ENCODE measurements at places on chromosomes 2 and 18.
A peak's percentile ranks its signal among the peaks of the same experiment; 100 is the strongest.

- DNase-seq, result peak; percentile 39
Measured at GRCh38 chr2:240586919-240587800, 626 bp downstream of the CAPN10 start.

DNA sequence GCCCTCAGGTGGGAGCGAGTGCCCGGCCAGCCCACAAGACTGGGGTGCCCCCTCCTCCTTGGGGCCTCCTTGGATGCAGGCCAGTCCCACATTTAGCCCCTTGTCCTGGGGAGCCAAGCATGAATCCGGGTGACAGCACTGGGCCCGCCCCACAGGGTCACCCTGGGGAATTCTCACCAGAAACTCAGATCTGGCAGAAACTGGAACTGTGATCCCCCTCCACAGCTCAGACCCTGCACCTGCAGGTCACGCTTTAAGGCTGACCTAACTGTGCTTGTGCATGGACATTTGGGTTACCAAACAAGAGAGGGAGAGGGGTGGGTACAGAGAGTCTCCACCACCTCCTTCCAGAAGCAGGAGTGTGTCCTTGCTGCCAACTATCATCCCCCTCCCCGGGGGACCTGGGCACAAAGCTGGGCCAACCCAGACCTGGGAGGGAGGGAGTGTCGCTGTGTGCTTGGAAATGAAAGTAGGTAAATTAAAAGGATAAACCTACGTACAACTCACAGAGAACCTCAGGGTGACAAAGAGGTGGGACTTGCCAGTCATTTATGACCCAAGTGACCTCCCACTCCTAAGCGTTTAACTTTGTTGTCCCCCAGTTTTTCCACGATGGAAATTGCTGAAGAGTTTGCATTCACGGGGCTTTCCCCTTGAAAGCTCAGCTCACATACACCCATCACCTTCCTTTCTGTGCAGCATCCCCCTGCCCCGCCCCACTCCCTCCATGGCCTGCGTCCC is 9.1 kb downstream of the ITM2C start:
- no peak for DNase-seq

DNA sequence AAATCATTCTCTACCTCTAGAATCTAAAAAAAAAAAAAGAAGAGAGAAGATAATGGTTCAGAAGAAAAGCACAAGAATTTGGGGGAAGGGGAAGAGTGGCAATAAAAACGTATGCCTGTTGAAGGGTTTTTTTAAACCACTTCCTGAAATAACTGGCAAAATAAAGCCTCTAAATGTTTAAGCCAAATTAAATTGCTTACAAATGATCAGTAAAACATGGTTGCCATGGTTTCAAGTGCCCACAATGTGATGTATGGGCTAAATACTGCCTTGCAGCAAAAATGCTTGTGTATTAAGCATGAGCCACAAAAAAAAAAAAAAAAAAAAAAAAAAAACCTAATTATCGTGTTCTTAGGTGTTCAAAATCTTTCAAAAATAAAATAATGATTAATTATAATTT is 60.8 kb downstream of the RBM43 start:
- no peak for DNase-seq

DNA sequence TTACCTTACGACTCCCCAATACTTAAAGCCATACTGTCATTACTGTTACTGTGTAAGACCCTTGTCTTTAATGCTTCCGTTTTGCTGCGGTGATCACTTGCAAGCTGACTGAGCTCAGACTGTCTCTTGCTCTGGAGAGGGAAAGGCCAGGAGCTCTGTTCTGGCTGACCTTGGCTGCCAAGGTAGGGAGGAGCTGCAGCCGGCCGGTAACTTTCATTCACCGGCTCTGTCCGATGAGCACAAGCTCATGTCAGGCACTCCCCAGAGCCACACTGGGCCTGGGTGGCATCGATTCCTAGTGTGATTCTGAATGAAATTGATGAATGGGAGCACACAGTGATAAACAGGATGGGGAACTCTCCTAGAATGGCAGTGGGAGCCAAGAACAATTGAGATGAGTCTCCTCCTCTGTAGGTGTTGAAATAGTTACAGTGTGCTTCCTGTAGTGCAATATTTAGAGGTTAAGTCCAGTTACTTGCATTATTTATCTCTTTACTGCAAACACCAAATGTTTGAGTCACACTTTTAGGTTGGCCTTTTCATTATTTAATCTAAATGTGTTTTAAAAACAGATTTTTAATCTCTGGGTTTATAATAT is 100.9 kb downstream of the ATP9B start:
- no peak for DNase-seq

DNA sequence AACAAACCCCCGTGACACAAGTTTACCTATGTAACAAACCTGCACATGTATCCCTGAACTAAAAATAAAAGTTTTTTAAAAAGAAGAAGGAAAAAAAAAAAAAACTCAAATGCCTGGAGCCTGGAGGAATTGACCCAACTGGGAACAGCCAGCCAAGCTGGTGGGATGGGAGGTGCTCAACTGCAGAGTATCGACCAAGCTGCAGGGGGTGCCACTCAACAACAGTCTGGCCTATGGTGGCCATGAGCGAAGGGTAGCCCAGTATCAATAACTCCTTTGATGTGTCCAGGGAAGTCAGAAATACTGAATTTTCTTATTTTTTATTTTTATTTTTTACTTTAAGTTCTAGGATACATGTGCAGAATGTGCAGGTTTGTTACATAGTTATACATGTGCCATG is 310.3 kb upstream of the DLGAP1 start:
- DNase-seq, result no peak

DNA sequence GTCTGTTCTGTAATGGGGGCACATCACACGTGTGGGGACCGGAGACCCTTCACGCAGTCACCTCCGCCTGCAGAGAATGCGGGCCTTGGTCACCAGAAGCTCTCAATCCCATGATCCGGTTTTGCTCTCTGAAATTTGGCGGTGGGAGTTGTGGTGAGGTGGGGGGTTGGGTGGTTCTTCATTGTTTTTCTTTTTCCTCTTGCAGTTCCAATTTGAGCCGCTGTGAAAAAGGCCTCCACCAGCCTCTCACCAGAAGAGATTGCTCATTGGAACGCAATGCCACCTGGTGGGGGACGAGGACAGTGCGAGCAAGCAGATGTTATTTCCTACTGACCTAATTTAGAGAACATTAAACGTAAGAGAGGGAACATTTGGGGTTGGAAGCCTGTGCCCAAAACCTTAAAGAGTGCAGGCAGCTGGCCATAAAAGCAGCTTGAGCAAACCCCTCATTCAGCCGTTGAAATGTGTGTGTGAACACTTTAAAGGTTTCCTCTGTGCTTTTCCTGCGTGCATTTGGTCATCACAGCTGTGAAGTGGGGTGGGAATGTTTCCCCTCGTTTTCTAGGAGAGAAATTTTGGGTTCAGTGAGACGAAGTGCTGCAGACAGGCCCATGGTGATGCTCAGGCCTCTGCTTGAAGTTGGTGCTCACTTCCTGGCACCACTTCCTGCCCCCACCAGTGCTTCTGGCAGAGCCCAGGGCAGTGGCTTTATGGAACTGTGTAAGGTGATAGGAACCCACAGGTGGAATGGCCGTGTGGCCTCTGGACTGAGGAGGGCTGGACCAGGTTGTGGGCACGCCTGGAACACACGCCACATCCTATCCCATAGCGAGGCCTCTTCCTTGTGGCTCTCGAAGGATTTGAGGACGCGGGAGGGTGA is 61.7 kb downstream of the ZCCHC2 start:
- DNase-seq, result peak; percentile 85

- no peak for DNase-seq
Measured at GRCh38 chr18:13530879-13531387, 195.4 kb downstream of the FAM210A start.

GRCh38 chr2:238346544-238346943 is 26.2 kb downstream of the TRAF3IP1 start:
- DNase-seq, result no peak

GRCh38 chr2:136021406-136021805 is 36.0 kb upstream of the DARS1 start:
- no peak for DNase-seq

GRCh38 chr2:233867993-233868532 is at the start of gene MSL3B:
Gene MSL3B (minus strand): TSS chr2:233868386.
- no peak for DNase-seq

GRCh38 chr18:46939337-46939963 is 22.0 kb downstream of the KATNAL2 start:
- no peak for DNase-seq

DNA sequence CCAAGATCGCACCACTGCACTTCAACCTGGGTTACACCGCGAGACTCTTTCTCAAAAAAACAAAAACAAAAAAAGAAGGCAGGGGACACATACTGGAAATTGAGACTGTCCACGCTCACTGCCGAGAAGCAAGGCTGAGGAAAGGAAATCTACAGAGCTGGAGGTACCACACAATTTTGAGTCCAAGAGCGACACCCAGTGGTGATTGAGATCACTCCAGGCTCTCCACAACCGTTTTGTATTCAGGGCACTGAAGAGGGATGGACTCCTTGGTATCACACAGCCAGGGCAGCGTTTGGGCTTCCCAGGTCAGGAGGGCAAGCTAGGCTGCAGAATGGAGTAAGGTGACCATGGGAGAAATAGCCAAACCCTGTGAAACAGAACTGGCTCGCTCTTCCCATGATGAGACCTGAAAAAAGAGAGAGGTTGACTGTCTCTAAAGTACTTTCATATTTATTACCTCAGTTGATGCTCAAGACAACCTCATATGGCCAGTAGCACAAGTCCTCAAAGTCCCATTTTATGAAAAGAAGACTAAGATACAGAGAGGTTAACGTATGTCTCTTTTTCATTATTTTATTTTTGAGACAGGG is 74.5 kb upstream of the YPEL5 start:
- DNase-seq, result peak; percentile 50

GRCh38 chr2:158806941-158807340 is 11.8 kb downstream of the DAPL1 start:
- DNase-seq, result no peak

DNA sequence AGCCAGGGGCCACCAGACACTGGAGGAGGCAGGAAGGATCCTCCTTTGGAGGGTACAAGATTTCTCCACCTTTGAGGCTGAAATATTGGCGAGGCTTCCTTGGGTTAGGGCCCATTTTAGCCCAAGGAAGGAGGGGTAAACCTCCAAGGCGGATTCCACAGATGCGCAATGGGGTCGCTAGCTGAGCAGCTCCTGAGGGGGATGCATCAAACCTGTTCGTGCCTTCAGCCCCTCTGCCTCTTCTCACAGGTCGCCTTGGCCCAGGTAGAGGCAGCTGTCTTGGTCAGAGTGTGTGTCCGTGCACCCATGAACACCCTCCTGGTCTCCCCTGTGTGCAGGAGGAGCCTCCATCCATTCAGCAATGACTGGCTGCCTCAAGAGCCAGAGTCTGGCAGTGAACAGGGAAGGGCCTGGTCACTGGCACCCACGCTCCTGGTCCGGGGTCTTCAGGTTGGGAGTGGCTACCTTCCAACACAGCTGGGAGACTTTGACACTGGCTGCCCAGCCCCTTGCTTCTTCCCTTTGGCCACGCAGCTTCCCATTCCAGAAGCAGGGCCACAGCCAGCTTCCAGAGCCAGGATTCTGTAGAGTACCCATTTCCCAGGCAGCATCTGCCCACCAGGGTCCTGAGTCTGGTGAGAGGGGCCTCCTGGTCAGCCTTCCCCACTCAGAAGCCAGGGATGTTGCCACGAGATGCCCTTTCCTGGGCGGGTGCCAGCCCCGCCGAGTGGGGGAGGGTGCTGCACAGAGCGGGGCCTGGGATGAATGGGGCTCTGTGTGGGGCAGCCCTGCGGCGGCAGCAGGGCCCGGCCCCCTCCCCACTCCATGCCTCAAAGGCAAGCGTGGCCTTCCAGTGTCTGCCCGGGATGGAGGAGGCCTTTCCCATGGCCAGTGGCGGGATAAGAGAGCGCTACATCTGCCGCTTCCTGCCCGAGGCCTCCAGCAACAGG is 95.8 kb upstream of the GPC1 start:
- no peak for DNase-seq

DNA sequence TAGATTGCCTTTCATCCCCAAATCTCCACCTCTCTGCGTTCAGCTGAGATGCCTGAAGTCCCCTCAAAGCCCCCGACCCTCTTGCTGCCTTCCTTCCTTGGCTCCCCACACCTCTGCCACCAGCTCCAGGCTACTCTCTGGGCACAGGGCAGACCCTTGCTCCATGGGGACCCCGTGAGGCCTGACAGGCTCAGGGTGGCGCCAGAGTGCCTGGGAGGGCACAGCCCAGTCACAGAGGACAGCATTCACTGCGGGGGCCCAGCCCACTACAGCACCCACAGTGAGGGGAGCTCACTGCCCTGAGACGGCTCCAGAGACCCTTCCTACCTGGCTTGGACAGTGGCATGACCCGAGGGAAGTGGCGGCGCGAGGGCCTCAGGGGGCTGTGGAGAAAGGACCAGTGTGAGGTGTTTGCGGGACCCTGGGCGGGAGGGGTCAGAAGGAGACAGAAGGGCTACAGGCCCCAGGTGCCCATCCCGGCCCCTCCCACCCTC is 51.0 kb downstream of the AQP12A start:
- no peak for DNase-seq

DNA sequence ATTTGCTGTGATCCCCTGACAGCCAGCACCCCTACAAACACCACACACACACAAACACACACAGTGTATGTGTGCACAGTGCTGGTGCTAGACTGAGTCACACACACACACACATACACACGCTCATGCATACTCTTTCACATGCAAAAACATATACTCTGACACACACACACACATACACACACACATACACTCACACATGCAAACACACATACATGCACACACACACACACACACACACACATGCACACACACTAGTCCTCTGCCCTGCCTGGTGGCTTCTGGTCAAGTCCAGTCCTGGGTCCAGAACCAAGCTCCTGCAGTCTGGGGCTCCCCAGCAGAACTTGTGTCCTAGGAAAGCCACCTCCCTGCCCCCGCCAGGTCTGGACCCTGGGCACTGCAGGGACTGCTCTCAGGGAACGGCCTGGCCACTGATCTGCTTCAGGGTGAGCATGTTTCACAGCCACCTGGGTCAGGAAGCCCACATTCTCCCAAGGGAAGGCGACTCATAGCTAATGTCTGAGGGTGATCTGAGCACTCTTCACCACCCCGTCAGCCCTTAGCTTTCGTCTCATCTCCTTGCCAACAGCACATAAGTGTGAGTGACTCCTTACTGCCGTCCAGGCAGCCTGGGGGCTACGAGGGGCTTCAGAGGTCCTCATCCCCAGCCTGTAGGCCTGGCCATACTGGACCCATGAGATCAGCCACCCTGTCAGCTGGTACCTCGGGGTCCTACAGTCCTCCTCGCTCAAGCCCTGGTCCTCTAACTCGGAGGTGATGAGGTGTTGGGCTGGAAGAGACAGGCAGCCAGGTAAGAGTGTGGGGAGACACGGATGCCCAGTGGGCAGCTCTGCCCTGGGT is 88.1 kb downstream of the MCFD2 start:
- no peak for DNase-seq

GRCh38 chr2:212448698-212449097 is 89.9 kb downstream of the ERBB4 start:
- no peak for DNase-seq

GRCh38 chr18:49249521-49249920 is 210.9 kb downstream of the DYM start:
- DNase-seq, result no peak

GRCh38 chr2:99974682-99975375 is 167.6 kb downstream of the AFF3 start:
- no peak for DNase-seq

GRCh38 chr2:149100739-149101699 is 62.5 kb downstream of the LYPD6B start:
- DNase-seq, result no peak

GRCh38 chr2:69298862-69299261 is 88.2 kb downstream of the GFPT1 start:
- no peak for DNase-seq
